ENCODE measurements at places on chromosomes 12 and 14. TPM values are rescaled to one million over a fixed set of nuclear protein-coding genes. Genes with fewer than 3 reads are reported as not detected.

The PLD4 gene
- not detected for total RNA-seq

The AKAP3 gene
- 3.5 TPM for total RNA-seq

The AMN gene
- total RNA-seq = not detected

The RIPK3 gene
- not detected for total RNA-seq

The BMP4 gene
- 18.9 TPM for total RNA-seq

The CIDEB gene
- total RNA-seq = 0.22 TPM

The AICDA gene
- not detected for total RNA-seq

Data from placental pericyte (primary cell).